ENCODE measurements at places on chromosomes 13 and 19. TPM values are rescaled to one million over a fixed set of nuclear protein-coding genes. Genes with fewer than 3 reads are reported as not detected.

DNA sequence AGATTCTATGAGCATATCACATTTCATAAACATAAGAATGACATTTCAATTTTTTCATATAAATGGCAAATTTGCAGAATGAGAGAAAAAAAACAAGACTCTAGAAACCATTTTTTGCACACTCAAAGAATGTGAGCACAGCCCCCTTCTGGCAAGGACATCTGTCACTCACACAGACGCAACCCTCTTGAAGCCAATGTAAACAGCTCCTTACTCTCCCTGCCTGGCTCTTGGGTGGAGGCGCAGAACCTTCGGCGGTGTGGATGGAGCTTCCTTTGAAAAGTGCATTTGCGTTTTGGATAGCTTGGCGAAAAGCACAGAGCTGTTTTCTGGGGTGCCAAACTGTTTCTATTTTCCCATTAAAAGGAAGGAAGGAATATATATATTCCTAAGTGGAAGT, 367.6 kb upstream of the TSHZ3 start:
- H3K27me3 ChIP-seq, result no peaks in the 10 kb centered on the region
- H3K27ac ChIP-seq, result no peak overlapping the region
- no peak for DNase-seq

DNA sequence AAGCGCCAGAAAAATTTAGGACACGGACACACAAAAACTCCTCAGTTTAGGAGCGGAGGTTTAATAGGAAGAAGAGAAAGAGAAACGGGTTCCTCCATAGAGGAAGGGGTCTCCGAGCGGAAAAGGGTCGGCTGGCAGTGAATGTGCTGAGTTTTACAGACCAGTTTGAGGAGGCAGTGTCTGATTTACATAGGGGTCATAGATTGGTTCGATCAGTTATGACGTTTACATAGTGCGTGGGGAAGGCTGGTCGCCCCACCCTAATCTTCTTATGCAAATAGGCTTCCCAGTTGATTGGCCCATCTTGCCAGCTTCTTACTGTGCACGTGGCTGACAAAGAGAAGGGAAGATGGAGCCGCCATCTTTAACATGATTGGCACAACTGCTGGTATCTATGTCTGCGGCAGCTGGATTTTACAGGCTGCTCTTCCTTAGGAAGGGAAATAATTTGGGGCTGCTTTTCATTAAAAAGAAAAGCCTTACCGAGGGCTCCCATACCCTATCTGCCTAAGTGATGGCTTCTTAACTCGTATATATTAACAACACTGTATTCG, 1.2 kb upstream of the ZNF225 start:
- DNase-seq, result no peak
- peaks cover 6% of the 10 kb centered on the region for H3K36me3 ChIP-seq
- H3K27ac ChIP-seq, result no peak overlapping the region
- H3K4me1 ChIP-seq, result peaks cover 19% of the 10 kb centered on the region
- H3K4me3 ChIP-seq, result no peak overlapping the region

The PIN1 gene
- polyA plus RNA-seq, result 167 TPM

DNA sequence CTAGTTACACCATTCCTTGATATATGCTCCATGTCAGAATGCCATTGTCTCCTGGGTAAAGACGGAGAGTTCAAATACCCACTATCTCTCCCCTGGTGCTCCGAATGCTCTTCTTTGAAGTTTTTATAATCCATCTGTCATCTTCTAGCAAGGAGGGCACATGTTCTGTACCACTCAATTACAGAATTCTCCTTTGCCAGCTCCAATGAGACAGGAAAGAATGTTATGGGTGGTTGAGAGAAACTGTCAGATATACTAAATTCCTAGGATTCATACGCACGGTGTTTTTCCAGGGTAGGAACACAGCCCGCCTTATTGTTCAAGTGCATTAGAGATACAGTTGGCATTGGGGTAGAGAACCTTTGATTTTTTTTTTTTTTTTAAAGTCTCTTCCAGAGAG, 118.0 kb upstream of the ZNF536 start:
- DNase-seq, result no peak
- no peaks in the 10 kb centered on the region for H3K36me3 ChIP-seq
- no peaks in the 10 kb centered on the region for H3K27me3 ChIP-seq
- H3K4me3 ChIP-seq, result no peak overlapping the region
- no peak overlapping the region for H3K27ac ChIP-seq

- peaks cover 55% of the 10 kb centered on the region for H3K4me1 ChIP-seq
- no peak overlapping the region for H3K4me3 ChIP-seq
- H3K36me3 ChIP-seq, result no peaks in the 10 kb centered on the region
Measured at GRCh38 chr19:1244693-1245451, 3.3 kb downstream of the ATP5F1D start.

DNA sequence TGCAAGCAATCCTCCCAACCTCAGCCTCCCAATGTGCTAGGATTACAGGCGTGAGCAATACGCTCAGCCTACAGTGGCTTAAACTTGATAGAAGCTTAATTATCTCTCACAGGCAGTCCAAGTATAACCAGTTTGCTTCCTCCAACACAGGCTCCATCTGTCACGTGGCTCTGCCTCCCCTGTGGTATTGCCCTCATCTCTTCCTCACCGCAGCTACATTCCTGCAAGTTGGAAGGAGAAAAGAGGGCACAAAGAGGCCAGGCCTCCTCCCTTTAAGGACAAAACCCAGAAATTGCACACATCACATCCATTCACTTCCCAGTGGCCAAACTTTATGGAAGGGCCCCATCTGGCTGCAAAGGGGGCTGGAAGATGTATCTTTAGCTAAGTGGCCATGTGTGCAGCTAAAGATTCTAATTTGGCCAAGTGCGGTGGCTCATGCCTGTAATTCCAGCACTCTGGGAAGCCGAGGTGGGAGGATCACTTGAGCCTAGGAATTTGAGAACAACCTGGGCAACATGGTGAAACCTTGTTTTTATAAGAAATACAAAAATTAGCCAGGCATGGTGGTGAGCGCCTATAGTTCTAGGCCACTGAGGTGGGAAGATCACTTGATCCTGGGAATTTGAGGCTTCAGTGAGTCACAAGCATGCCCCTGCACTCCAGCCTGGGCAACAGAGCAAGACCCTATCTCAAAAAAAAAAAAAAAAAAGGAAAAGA, 3.1 kb upstream of the SDHAF1 start:
- no peaks in the 10 kb centered on the region for H3K27me3 ChIP-seq
- DNase-seq, result no peak
- no peak overlapping the region for H3K4me3 ChIP-seq
- H3K4me1 ChIP-seq, result peaks cover 24% of the 10 kb centered on the region
- no peak overlapping the region for H3K27ac ChIP-seq

The PSG4 gene
- not detected for polyA plus RNA-seq

The TBXA2R gene
- 0.35 TPM for polyA plus RNA-seq

- no peak for DNase-seq
- H3K27me3 ChIP-seq, result no peaks in the 10 kb centered on the region
- H3K36me3 ChIP-seq, result no peaks in the 10 kb centered on the region
Measured at GRCh38 chr19:8614455-8614854, 3.9 kb upstream of the ADAMTS10 start.

DNA sequence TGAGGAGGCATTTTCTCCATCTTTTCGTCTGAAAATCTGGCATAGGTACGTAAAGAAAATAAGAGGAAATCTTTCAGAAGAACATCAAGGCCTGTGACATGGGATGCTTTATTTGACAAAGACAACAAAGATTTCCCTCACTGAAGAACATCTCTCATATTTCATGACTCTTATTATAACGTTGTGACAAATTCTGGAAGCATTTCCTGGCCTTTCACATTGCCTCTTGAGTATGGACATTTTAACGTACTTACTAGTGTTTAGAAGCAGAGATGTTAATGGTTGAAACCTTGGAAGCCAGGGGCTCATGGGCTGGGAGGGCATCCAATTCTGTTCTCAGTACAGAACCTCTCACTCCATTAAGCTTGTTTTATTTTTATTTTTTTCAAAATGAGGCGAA, 210.8 kb downstream of the DCT start:
- DNase-seq, result no peak
- H3K27me3 ChIP-seq, result no peaks in the 10 kb centered on the region
- no peaks in the 10 kb centered on the region for H3K4me1 ChIP-seq

DNA sequence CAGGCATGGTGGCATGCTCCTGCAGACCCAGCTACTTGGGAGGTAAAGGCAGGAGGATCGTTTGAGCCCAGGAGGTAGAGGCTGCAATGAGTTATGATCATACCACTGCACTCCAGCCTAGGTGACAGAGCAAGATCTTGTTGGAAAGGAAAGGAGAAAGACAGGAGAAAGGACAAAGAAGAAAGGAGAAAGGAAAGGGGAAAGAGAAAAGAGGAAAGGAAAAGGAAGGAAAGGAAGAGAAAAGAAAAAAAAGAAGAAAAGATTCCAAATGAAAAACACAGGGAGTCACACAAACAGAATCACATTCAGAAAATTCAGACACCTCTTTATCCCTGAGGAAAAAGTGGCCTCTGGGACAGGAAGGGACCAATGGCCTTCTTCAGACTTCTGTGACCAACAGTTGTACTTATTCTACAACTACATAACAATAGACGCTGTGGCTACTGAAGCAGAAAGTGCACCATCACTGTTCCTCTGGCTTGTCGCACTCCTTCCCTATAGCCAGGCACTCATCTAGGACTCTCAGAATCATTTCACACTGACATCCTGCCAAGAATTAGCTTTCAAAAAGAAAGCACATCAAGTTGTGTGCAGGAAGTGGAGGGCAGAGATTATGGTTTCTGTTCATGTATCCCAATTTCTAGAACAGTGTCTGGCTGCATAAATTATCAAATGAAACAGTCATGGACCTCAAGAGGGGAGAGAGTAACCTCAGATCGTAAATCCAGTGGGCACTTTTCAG, 5.9 kb downstream of the MTMR6 start:
- H3K4me1 ChIP-seq, result peaks cover 52% of the 10 kb centered on the region
- no peak for DNase-seq
- no peaks in the 10 kb centered on the region for H3K36me3 ChIP-seq
- no peaks in the 10 kb centered on the region for H3K27me3 ChIP-seq
- no peak overlapping the region for H3K27ac ChIP-seq

- no peaks in the 10 kb centered on the region for H3K27me3 ChIP-seq
- peaks cover 2% of the 10 kb centered on the region for H3K4me1 ChIP-seq
- no peak overlapping the region for H3K27ac ChIP-seq
- no peak overlapping the region for H3K4me3 ChIP-seq
- DNase-seq, result no peak
Measured at GRCh38 chr13:98648141-98648540, 71.2 kb upstream of the STK24 start.

The CACTIN gene
- 16.1 TPM for polyA plus RNA-seq

DNA sequence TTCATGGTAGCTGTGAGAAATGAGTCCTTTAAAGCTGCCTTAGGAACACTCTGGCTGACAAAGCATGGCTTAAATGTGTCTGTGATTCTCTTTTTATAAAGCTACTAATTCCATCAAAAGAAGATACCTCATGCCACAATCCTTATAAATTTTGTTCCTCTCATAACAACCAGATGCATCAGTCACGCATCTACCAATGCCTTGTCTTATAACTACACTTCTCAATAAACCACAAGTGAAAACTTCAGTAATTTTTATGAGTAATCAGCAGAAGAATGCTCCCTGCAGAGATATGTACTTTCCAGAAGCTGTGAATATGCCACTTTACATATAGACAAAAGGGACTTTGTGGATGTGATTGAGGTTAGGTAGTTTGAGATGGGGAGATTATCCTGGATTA, 147.8 kb downstream of the SUCLA2 start:
- no peak overlapping the region for H3K4me3 ChIP-seq
- no peak for DNase-seq
- H3K4me1 ChIP-seq, result no peaks in the 10 kb centered on the region
- H3K36me3 ChIP-seq, result no peaks in the 10 kb centered on the region
- H3K27ac ChIP-seq, result no peak overlapping the region

All from CD4-positive, alpha-beta memory T cell (primary cell).